PC-9 (cell line): ENCODE measurements at places on chromosomes 2 and 18. TPM values are rescaled to one million over a fixed set of nuclear protein-coding genes. Genes with fewer than 3 reads are reported as not detected.

The SPP2 gene
- total RNA-seq = not detected in 2 replicates

The TPO gene
- not detected in 2 replicates for total RNA-seq

The PLEK gene
- not detected in 2 replicates for total RNA-seq

The EMX1 gene
- not detected in 2 replicates for total RNA-seq

The FOXD4L1 gene
- 0.28 and 0.43 TPM in 2 replicates for total RNA-seq

The CLIP4 gene
- 107 and 134 TPM in 2 replicates for total RNA-seq
